Cerebellum (tissue), 4 donors: ENCODE measurements at places on chromosomes 6 and 20. TPM values are rescaled to one million over a fixed set of nuclear protein-coding genes. Genes with fewer than 3 reads are reported as not detected.

CTAGE9 gene
- not detected for total RNA-seq

MAP1LC3A gene
- 27.9 TPM for total RNA-seq

DEFB110 gene
- total RNA-seq: not detected

RARS2 gene
- total RNA-seq: 34.6 TPM

CNR1 gene
- 225 TPM for total RNA-seq

ZSCAN23 gene
- 19.9 TPM for total RNA-seq

ZCCHC3 gene
- total RNA-seq: 13.5 TPM

PI16 gene
- 0.73 TPM for total RNA-seq

GPR31 gene
- not detected for total RNA-seq

RHAG gene
- total RNA-seq: 0.64 TPM

TNXB gene
- total RNA-seq: 9.3 TPM

CCDC28A gene
- total RNA-seq: 5.7 TPM

DEFB132 gene
- total RNA-seq: not detected

CHRNA4 gene
- total RNA-seq: 7.0 TPM

HMGN4 gene
- 35.7 TPM for total RNA-seq

ANKRD66 gene
- total RNA-seq: 0.27 TPM

RBM24 gene
- total RNA-seq: 6.2 TPM

C6orf132 gene
- not detected for total RNA-seq

TOX2 gene
- total RNA-seq: 0.54 TPM

EPPIN gene
- not detected for total RNA-seq

RAB23 gene
- total RNA-seq: 21.2 TPM

TDRD6 gene
- 1.9 TPM for total RNA-seq

CLVS2 gene
- total RNA-seq: 35.0 TPM

B3GALT4 gene
- 10.8 TPM for total RNA-seq

TSBP1 gene
- total RNA-seq: not detected

SLC52A3 gene
- total RNA-seq: 0.36 TPM

TMEM244 gene
- not detected for total RNA-seq

IPCEF1 gene
- 4.4 TPM for total RNA-seq

EYA2 gene
- total RNA-seq: 6.6 TPM

SLC22A16 gene
- total RNA-seq: 0.91 TPM

TRIM38 gene
- total RNA-seq: 0.73 TPM

CD24 gene
- total RNA-seq: 430 TPM

C4B gene
- total RNA-seq: 8.6 TPM

PPIL6 gene
- total RNA-seq: 14.5 TPM

COL9A3 gene
- 3.8 TPM for total RNA-seq

GTSF1L gene
- not detected for total RNA-seq

TUBB2B gene
- total RNA-seq: 1,395 TPM

MTRF1L gene
- 21.7 TPM for total RNA-seq

WFDC10B gene
- not detected for total RNA-seq

KCNB1 gene
- 10.0 TPM for total RNA-seq

DEF6 gene
- total RNA-seq: 1.5 TPM

LRRC73 gene
- 1.8 TPM for total RNA-seq

PRR18 gene
- 0.54 TPM for total RNA-seq

CEP162 gene
- total RNA-seq: 24.3 TPM

MYLK2 gene
- 1.1 TPM for total RNA-seq

OPRL1 gene
- 9.5 TPM for total RNA-seq

IL17A gene
- not detected for total RNA-seq

NFATC2 gene
- total RNA-seq: 1.3 TPM

STMND1 gene
- total RNA-seq: 0.36 TPM
